ENCODE measurements at places on chromosomes 16 and 17.
A peak's percentile ranks its signal among the peaks of the same experiment; 100 is the strongest.

DNA sequence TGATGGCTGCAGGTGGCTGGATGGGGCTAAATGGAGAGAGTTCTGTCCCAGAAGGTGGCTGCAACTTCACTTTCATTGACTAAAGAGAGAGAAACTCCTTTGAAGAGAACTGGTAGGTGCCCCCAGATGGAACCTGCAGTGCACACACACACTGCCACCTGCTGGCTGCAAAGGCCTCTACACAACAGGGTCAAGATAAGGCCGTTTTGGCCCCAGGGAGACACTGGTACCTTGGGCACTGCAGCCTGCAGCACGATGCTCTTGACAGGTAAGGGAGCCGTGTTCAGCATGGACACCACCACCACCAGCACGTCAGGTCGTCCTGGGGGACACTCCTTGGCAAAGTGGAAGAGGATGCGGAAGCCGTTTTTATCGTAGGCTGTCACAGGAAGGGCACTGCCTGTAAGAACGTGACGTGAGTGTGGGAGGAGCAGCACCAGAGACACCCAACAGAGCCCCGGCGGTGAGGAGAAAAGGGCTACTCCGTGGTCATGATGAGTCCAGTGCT, 22.7 kb downstream of the GGA3 start:
- no peak for DNase-seq

GRCh38 chr17:58385359-58385899, 31.9 kb downstream of the RNF43 start:
- DNase-seq = no peak

GRCh38 chr17:43367737-43368242, 31.0 kb upstream of the ARL4D start:
- peak; percentile 91 for DNase-seq

DNA sequence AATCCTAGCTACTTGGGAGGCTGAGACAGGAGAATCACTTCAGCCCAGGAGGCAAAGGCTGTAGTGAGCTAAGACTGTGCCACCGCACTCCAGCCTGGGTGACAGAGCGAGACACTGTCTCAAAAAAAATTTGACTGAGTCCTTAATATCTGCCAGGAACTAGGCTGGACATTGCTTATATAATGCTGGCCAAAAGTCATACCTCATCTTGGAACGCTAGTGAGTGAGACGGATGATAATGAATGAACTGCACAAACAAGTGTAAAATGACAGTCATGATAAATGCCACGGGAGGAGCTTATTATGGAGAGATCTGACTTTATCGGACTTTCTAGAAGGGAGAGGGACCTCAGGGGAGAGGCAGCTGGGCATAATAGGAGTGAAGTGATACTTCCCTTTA, 327.6 kb downstream of the SHISA9 start:
- no peak for DNase-seq

DNA sequence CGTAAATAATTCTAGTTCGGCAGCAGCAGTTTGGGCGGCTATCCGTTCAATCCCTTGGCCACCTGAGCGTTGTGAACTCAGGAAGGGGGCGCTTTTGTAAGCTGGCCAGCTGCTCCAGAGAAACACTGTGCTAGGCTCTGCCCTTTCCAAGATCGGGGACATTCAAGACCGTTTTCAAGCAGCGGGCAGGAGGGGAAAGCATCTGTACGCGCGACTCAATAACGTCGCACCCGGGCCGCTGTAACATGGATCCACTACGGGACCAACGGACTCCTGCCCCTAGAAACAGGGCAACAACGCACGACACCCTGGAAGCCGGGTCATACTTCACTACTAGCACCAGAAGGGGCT, 463 bp downstream of the TOP2A start:
- no peak for DNase-seq

DNA sequence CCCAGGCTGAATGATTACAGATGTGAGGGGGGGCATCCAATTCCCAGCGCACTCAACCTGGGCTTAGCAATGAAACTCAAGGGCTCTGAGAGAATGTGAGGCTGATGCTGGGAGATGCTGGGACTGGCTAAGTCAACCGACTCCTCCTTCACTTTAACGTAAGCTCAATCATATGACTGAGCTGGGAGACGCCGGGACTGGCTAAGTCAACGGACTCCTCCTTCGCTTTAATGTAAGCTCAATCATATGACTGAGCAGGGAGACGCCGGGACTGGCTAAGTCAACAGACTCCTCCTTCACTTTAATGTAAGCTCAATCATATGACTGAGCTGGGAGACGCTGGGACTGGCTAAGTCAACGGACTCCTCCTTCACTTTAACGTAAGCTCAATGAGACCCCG, 179.4 kb downstream of the VPS53 start:
- no peak for DNase-seq

DNA sequence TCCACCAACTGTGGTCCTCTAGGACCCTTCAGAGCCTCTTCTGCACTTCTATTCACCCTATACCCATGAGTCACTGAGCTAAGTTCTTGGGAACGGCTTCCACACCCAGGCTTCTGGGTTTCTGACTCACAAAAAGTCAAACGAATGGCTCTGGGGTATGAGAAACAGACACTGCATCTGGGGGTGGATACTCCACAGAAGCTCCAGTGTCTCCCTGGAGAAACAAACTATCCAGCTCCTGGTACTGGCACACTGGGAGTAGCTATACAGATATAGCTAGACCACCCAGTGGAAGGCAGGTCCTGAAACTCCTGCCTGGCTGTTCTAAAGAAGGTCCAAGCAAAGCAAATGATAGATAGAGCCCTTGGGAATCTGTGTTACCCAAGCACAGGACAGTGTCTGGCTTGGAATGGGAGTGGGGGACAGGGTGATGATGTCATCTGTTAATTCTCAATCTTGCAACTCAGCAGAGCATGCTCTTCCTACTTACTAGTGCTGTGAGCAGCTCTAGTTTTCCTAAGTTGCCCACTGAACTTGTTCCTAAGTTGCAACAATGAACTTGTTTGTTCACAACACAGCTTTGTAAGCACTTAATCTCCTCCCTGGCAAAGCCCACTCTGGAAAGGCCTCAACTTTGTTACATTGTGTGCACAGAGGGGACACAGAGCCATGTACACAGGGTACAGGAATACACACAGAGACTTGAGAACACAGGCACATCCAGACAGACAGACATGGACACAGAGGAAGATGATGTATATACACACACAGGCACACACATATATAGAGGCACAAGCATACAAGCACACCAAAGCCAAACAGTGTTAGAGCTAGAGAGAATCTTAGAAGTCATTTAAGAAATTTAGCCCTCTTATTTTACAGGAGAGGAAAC, 6.7 kb downstream of the MMP28 start:
- no peak for DNase-seq

GRCh38 chr16:67910158-67910557, 17.1 kb downstream of the PSKH1 start:
- no peak for DNase-seq

All from GM12878 (cell line).